Small intestine (tissue), 16 donors: ENCODE measurements at places on chromosomes 7 and 10. TPM values are rescaled to one million over a fixed set of nuclear protein-coding genes. Genes with fewer than 3 reads are reported as not detected.
A peak's percentile ranks its signal among the peaks of the same experiment; 100 is the strongest.

DNA sequence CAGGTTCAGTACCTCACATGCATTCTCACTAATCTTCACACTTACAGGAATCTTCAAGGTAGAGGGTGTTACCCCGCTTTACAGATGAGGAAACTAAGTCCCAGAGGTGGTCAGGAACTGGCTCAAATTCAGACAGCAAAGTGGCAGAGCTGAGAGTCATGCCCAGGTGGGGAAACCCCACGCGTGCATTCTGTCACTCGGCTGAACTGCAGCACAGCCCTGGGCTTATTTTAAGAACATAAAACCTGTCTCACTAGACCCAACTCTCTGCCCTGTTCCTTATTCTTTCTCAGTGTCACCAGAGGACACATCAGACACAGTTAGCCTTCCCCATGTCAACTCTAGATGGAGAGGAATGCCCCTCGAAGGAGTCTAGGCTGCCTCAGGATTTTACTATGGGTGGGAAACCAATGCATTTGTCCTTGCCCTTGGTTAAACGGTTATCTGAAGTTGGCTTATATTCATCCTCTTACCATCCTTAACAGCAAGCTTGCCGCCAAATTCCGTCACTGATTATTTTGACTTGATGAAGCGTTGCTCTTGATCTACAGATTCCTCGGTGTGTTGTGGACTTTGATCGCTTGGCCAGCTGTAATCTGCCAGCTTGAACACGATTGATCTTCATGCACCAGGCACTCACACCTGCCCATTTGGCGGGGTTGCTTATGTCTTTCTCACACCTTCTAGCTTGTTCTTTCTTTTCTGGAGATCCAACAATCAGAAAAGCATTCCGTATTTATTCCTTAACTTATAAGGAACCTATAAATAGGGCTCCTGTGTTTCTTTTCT lies 627.9 kb downstream of the SDK1 start:
- DNase-seq, result peak; percentile 13

DNA sequence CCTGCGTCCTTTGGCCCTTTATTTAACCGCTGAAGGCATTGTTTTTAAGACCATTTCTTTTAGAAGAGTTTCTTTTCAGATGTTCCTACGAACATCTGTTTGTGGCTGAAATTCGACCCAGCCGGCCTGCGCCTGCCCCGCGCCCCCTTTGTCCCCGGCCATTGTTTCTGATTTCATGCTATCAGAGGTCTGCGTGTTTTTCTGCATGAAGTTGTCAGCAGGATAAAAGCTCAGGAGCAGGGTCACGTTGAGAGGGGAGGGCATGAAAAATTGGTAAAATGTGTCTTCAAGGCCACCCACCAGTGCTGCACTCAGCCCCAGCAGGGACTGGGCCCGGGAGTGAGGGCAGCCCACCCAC lies 43.1 kb downstream of the NKX6-2 start:
- no peak for DNase-seq

- no peak for DNase-seq
These were observed 44.1 kb upstream of the GDF10 start for GRCh38 chr10:47255866-47256265.

- DNase-seq, result peak; percentile 19
These were observed 102.9 kb upstream of the FAM20C start for GRCh38 chr7:89232-90019.

RBP3 gene
- not detected for polyA plus RNA-seq

SHTN1 gene
- polyA plus RNA-seq, result 8.9 TPM

ANKRD1 gene
- 66.7 TPM for polyA plus RNA-seq

MMP21 gene
- polyA plus RNA-seq, result 0.07 TPM

TMEM120A gene
- 64.7 TPM for polyA plus RNA-seq
